NCI-H1105 (cell line): ENCODE measurements at places on chromosomes 1 and 21.

DNA sequence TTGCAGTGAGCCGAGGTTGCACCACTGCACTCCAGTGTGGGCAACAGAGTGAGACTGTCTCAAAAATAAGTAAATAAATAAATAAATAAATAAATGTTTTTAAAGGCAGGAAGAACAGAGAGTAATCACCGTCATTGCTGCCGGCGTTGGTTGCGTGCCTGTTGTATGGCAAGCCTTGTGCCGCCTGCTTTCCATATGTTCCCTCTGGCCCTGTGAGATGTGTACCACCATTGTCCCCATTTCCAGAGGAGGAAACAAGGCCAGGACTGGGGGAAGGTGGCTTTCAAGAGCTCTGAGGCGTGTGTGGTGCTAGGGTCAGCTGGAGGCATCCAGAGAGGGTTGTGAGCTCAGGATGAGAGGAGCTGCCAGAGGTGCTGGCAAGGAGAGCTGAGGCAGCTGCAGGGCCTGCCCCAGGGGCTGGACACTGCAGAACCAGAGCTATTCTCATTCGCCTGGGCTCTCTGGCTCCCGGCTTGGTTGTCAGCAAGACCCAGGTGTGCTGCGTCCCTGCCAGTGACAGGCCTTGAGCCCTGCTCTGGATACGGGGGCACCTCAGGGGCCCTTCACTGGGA lies 5.2 kb upstream of the MARCKSL1 start:
- DNase-seq, result no peak

DNA sequence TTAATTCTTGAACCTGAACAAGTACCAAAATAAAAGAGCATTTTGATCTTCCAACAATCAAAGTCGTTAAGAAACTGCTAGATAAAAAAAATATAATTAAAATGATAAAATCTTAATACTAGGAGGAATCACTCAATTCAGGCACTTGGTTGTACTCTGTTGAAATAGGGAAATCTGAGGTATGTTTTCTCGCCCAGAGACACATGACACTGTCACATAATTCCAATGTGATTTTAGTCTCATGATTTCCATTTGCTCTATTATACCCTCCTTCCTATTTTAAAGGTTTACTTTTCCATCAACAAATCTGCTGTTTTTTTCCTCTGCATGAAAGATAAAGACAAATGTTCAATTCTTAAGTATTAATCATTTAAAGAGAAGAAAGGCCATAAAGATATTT lies 97.6 kb downstream of the ZZZ3 start:
- DNase-seq, result no peak

DNA sequence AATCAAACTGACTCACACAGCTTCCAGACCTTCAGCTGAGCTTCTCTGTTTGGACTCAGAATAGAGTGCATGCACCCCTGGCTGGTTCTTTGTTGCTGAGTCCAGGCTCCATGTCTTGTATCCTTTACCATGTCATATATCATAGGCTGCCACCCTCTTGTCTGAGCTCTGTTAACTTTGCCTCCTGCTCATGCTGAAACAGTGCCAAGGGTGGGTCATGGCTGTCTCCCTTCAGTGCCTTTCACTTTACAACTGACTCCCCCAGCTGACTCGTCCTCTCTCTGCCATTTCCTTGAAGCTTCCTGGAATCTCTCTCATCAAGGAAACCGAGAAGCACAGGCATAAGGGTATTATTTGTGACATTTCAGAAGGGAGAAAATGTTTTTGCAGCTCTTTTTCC lies 885.3 kb downstream of the TTLL7 start:
- DNase-seq, result no peak

DNA sequence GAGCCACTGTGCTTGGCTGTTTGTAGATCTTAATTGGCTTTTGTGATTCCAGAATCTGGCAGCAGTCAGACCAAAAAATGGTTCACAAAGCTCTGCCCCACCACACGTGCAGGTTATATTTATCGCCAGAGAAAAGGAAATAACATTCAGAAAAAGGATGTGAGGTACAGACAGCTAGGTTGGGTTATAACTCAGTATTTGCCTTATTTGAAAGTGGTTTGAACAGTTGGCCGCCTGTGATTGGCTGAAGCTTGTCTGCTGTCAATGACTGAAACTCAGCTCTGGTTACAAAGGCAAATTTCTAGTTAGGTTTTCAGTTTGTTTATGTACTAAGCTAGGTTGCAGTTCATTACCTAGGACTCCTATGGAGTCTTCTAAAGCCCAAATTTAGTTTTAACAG lies 9.6 kb downstream of the SH3BGR start:
- no peak for DNase-seq

- DNase-seq, result no peak
Measured at GRCh38 chr1:154408174-154408777, 3.1 kb downstream of the IL6R start.

GRCh38 chr1:153277852-153278251 lies 18.4 kb downstream of the LORICRIN start:
- DNase-seq, result peak; percentile 10

GRCh38 chr1:3275471-3276340 lies 178.8 kb upstream of the ARHGEF16 start:
- no peak for DNase-seq

DNA sequence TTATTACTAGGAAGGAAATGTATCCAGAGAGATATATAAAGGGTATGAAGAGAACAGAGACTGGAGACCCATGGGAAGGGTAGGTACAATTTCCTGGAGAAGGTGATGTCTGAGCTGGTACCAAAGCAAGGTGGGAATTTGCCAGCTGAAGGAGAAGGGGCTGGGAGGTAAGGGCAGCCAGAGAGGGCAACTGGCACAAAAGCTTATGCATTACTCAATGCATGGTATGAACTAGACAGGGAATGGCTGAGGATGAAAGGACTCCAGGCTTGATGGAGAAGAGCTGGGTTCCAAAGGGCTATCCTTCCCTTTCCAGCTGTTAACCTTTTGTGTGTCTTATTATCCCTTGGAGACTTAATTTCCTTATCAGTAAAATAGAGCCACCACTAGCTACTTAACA lies 113.6 kb upstream of the GADD45A start:
- DNase-seq, result no peak
